ENCODE measurements at places on chromosomes 7 and 10. TPM values are rescaled to one million over a fixed set of nuclear protein-coding genes. Genes with fewer than 3 reads are reported as not detected.

- no peak for DNase-seq
Measured at GRCh38 chr7:108086962-108087361, 43.2 kb downstream of the LAMB4 start.

Gene KIAA1549
- 2.2 TPM for total RNA-seq

GRCh38 chr7:132176719-132177118 lies 399.6 kb downstream of the PLXNA4 start:
- no peak for DNase-seq

GRCh38 chr7:46139079-46139478 lies 218.0 kb upstream of the IGFBP3 start:
- peak; percentile 76 for DNase-seq

Gene TFPI2
- 6.5 TPM for total RNA-seq

All from A172 (cell line).